Hippocampal formation (tissue), 2 donors: ENCODE measurements at places on chromosomes 7 and 10.

GRCh38 chr10:91127341-91128082, 93.0 kb upstream of the PCGF5 start:
- no peak for DNase-seq

GRCh38 chr7:16712916-16713315, 40.6 kb upstream of the TSPAN13 start:
- DNase-seq = no peak

DNA sequence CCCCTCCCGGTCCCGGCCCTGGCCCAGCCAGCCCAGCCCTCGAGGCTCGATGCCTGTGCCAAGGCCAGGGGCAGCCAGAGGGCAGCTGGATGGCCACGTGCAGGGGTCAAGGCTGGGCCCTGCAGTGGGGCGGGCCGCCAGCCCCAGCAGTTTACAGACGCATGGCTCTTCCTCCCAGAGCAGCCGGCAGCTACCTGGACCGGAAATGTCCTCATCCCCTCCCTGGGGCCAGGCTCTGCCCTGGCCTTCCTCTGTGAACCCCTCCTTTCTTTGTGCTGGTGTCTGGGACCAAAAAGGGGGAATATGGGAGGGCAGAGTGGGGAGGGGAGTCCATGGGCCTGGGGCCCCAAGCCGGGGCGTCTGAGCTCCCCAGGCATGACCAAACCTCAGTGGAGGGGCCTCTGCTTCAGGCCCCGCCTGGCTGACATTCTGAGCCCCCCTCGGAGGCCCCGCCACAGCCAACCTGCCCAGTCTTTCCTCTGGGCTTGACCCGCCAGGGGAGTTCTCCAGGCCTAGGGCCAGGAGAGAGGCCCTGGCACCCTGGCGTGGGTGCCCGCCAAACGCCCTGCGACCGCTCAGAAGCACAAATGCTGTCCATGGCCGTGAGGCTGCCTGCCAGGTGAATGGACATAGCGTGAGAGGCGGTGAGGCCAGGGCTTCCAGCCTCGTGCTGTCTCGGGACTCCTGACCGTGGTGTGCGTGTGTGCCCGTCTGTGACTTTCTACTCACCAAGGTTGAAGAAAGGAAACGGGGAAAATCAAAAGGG, 24.7 kb upstream of the AMZ1 start:
- no peak for DNase-seq

DNA sequence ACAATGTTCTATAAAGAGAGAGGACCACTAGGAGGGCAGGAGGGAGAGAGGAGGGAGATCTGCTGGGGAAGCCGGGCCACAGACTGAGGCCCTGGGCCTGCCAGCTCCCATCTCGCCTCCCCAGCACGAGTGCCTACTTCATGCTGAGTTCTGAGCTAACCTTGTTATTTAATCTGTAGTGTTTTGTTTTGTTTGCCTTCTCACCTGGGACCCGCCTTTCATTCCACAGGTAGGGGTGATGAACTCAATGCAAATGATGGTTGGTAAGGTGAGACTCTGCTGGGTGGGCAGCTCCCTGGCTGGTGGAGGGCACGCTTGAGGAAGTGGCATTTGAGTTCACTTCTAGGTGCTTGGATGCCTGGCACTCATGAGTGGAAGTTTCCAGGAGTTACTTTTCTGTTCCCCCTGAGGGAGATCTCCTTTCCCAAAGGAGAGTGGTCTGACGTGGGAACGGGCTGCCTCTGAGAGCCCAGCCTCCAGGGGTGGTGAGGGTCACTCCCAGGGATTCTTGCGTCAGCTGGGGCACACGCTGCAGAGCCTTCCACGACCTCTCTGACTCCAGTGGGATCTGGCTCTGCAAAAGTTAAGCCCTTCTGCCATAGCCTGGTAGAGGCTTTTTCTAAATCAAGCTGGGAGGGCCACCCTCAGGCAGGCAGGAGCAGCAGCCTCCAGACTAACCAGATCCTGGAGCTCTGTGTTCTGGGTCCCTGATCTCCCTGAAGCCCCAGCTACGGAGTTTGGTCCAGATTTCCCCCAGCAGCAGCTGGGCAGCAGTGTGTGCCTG, 22.4 kb downstream of the UBTD1 start:
- DNase-seq = no peak

GRCh38 chr7:126791306-126791705, 461.4 kb downstream of the GRM8 start:
- no peak for DNase-seq

- DNase-seq = no peak
Measured at GRCh38 chr7:125878988-125879387, 949.4 kb upstream of the POT1 start.

DNA sequence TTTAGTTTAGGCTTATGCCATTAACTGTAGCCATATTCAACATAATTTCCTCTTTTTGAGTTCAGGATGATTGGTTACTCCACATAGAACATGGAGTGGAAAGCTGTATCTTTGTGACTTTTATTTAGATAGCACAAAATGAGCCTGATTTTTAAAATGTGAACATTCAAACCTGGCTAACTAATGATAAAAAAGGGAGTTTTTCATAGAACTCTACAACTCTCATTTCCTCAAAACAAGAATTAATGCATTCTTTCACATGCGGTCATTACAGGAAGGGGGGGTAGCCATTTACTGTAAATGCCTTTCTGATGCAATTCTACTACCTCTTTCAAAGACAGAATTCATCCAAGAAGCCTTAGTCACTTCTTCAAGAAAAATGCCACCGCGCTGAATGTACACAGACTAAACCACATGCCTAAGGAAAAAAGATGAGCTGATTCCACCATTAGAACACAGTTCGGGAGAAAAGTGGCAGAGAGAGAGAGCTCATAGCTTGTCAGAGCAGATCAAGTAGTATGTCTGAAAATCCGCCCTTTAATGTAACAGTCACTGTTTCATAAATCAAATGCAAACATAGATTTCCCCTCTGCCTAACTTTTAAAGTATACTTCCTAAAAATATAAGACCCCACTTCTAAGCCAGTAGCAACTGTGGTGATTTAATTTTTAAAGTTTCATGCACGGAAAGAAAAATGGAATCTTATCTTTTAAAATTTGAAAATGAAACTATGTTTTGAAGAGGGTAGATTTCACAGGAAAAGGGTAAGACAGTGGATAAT, 226.4 kb upstream of the KLF14 start:
- no peak for DNase-seq

DNA sequence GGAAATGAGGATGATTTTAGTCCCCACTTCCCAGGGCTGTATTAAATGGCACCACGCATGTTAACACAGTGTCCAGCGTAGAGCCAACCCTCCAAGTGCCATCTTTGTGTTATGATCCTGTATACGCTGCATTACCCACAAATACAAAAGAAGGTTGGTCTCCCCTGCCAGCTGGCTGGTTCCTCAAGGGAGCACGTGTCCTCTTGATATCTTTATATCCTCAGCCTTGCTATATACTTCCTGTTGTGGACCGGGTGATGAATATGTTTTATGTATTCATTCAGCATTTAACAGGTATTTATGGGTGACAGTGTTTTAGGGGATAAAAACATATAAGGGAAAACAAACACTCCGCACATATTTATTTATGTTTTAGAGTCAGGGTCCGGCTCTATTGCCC, 23.2 kb upstream of the PRRT4 start:
- no peak for DNase-seq

- DNase-seq = no peak
Measured at GRCh38 chr10:12907656-12908055, 93.9 kb downstream of the CCDC3 start.

GRCh38 chr7:27727058-27727457, 12.9 kb upstream of the TAX1BP1 start:
- DNase-seq = no peak
